ENCODE measurements at places on chromosomes 5 and 9.

DNA sequence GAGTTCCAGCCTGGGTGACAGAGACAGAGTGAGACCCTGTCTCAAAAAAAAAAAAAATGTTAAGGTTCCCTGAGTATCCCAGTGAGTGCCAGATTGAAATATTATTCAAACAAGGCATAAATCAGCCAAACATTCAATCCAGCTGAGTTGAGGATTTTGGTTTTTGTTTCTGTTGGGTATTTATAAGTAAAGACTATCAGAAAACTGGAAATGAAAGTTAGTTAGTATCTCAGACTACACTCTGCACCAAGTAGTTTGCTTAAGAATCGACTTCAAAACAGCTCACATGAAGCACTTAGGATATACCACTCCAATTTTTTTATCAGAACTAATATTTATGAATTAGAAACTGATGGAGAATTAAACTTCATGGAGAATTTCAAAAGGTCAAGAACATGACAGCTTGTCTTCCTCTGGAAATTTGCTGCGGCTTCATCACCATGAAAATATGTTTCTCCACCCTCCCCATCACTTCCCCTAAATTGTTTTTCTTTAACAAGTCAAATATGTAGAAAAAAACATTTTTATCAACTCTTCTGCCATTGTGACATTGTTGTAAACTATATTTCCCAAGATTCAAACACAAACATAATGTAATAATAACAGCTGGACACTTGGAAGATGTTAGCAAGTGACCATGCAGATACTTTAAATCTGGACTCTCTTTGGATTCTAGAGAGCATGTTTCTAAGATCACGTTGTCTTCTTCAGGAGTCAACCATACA, 110.0 kb upstream of the PTGER4 start:
- DNase-seq, result no peak

- DNase-seq, result no peak
These were observed 655.2 kb upstream of the RIOK2 start for GRCh38 chr5:97838214-97838613.

GRCh38 chr5:175750511-175750931, 92.7 kb downstream of the HRH2 start:
- DNase-seq, result peak; percentile 86

- no peak for DNase-seq
These were observed 18.4 kb downstream of the CEL start for GRCh38 chr9:133080161-133080560.

DNA sequence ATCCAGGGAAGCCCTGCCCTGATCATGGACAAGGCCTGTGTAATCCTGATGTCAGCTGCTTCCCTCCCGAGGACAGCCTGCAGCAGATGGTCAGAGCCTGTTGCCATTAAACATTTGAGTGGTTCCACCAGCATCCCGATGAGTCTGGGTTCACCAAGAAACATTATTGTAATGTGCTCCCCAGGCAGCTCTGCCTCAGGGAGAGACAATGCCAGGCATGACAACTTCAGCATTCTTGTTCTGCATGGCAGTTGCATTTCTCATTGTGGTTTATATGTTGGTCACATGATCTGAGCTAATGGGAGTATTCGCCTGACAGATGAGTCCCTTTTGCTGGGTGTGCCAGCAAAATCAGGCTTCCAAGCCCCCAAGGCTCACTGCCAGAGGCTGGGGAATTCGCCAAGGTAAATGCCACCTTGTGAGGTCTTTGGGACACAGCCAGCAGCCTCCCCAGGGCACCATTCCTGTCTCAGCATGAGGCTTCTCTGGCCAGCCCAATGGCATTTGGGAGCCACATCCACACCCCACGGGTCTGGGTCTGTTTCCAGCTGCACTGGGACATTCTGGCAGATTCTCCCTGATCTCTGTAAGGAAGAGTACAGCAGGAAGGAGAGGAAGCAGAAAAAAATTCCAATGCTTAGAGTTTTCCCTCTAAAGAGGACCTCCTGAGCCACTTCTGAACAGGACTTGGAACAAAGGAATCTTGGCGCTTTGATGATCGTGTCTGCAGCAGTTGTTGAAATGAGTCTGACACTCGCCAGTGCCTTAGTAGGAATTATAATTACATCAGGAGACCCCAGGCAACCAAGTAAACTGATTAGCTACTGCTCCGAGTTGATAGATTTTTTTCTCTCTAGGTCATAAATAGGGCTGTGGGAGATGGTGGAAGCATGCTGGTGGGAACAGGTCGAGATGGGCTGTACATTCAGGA, 18.7 kb downstream of the KCNIP1 start:
- peak; percentile 44 for DNase-seq

- DNase-seq, result peak; percentile 67
These were observed 51.8 kb downstream of the ATG10 start for GRCh38 chr5:82023644-82024043.

GRCh38 chr9:35827486-35827885, 1.0 kb downstream of the FAM221B start:
- no peak for DNase-seq

DNA sequence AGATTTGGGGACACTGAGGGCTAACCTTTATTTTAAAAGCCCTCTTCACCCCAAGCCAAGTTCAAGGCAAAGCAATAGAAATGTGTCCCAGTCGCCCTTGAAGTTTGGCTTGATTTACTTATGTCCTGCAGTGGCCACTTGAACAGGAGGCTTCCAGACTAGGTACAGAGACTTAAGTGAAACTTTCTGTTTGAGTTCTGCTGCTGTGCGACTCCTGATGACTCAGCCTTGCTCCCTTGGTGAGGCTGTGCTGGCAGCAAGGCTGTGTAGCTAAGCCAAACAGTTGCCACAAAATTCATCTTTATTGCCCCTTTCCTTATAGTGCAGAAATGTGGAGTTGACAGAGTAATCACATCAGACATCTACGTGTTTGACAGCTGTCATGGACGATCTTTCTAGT, 68.8 kb upstream of the NTRK2 start:
- no peak for DNase-seq

- DNase-seq, result no peak
These were observed 81.1 kb upstream of the SLC12A2 start for GRCh38 chr5:128002425-128002824.

DNA sequence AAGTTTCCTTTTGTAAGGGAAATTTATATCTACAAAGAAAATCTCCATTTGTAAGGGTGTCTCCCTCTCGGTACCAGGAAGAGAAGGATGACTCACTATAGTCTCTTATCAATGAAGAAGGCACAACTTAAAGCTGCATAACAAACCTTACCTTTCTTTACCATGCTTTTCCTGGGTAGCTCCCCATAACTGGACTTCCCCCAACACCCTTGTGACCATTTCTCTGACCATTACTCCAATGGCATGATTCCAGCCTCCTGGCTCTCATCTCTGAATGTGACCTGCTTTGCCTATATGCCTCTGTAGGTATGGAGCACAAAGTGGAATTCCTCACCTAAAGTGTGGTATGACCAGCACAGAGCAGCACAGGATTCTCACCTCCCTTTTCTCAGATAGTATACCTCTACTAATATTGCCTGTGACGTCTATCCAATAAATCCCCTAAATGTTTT, 62.8 kb downstream of the GNA14 start:
- no peak for DNase-seq

DNA sequence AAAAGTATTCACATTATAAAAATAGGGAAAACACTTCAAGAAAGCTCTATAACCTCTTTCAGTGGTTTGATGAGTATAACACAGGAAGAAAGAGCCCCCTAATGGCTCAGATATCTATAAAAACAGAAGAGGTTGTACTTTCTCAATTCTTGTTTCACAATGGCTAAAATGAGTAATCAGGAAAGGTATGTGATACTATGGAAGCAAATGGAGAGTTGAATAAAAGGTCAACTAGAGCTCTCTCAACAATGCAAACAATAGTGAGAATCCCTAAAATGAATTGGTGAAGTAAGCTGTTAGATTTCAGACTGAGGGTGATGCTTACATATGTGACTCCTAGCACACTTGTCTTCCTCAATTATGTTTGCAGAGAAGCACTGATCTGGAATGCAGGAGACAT, 584.6 kb upstream of the CDH18 start:
- no peak for DNase-seq

- no peak for DNase-seq
These were observed 306.4 kb upstream of the PANK3 start for GRCh38 chr5:168885324-168886120.

All from DMS 273 treated with DMSO at 0.1 percent for 48 hours (cell line).